ENCODE measurements at places on chromosomes 5 and 9.
A peak's percentile ranks its signal among the peaks of the same experiment; 100 is the strongest.

DNA sequence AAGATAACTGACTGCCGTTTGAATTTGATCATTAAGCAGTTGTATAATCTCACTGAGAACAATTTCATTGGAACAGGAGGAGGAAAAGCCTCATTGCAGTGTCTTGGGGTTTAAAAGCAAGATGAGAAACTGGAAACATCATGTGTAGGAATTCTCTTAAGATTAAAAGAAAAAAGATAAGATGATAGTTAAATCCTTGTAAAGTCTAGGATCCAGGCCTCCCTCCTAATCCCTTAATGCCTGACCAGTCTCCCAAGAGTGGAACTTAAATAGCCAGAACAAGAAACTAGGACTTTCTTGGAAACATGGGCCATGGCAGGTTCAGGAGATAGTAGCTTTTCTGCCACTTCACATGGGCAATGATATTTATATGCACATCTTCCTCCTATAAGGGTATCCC, 37.0 kb upstream of the LRRC19 start:
- DNase-seq, result no peak

DNA sequence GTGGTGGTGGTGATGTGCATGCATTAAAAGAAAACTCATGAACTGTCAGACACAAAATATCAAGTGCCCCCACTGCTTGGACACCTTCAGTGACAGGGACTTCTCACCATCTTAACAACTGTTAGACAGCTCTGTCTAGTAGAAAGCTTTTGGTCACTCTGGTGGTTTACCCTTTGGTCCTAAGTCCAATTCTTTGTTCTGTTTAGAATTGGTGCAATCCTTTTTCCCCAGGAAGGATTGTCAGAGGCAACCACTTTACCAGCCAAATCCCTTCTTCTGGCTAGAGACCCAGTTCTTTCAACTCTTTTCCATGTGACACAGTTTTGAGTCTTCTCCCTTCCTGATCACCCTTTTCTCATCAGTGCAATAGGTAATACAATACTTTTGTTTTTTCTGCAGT, 140.2 kb downstream of the SEC61B start:
- no peak for DNase-seq

DNA sequence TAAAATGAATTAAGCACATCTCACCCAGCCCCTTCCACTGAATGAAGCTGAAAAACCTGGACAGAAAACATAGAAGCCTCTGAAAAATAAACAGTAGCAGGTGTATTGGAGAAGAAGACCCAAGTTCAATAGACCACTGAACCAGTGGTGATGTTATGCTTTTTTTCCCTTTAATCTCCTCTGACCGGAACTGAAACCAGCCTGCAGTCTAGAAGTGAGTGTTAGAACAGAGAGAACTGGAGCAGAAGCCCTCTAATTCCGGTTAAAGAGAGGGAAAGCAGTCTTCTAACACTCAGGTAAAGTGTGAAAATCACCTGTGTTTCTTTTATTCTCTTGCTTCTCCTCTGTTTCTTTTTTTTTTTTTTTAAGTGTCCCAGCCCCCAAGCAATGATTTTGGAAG, 83.5 kb upstream of the CCL21 start:
- no peak for DNase-seq

GRCh38 chr5:53882676-53883031, 322.2 kb downstream of the NDUFS4 start:
- no peak for DNase-seq

DNA sequence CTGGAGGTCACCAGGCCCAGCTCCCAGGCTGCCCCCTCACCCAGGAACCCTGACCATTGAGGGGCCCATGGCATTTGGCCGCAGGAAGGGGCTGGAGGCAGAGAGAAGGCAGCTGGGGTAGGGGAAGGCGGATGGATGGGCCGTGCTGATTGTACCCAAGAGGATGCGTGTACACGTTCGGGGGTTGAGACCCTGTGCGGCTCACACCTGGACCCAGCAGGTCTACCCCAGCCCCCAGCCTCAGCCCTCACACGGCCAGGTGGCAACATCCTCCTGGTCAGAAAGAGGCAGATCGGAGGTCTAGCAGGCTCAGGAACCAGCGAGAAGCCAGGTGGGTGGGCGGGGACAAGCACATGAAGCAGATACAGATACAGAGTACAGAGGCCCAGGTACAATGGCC, 33.7 kb downstream of the NACC2 start:
- DNase-seq, result no peak

- peak; percentile 91 for DNase-seq
Observed at GRCh38 chr9:124045076-124045829, 33.7 kb downstream of the LHX2 start.

GRCh38 chr5:24633715-24634325, 11.0 kb downstream of the CDH10 start:
- no peak for DNase-seq

DNA sequence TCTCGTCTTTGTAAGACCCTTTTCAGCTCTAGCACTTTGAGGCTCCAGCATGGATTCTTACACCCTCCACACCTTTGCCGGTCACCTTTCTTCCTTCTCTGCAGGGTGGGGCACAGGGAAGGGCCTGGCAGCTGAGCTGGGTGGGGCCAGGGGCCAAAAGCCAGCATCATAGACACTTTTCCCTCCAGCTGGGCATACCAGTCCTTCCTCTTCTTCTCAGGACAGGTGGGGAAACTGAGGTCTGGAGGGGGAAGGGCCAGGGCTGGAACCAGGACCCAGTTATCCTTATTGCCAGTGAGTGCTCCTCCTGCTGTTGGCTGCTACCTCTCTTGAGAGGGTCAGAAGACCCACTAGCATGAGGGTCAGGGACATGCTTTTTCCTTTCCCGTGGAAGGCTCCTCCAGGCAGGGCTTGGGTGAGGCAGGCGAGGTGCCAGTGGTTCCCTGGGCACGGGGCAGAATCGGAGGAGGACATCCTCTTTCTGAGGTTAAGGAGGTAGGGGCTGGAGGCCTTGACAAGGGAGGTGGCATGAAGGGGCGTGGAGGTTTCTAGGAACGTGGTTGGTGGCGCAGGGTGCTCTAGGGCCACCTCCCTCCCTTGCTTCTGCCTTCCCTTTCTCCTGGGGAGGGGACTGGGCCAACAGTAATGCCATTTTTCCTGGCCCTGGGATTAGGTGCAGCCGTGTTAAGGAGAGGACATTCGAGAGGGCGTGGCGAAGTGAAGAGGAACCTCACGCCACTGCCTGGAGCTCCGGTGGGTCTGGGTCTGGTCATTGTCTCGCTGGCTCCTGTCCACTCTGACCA, at the start of gene NDST1:
NDST1 (plus strand) TSS at position 658 of the 803 bp plus-strand sequence. CDS start 13,124 bp downstream, outside the sequence.
- DNase-seq, result peak; percentile 27

DNA sequence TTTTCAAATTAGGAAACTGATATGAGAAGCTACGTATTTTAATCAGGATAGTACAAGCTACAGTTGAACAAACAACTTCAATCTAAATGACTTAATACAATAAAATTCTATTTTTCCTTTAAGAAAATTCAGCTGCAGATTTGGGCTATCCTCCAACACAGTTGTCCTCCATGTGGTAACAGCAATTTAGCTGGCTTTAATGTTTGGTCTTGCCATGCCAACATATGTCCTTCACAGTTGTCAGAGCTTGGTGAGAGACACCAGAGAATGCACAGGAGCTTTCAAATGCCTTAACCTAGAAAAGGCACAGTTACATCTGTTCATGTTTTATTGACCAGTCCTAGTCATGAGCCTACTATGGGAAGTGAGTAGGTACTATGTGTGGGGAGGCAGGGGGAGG, 10.8 kb downstream of the FAM174A start:
- DNase-seq, result no peak

- no peak for DNase-seq
Observed at GRCh38 chr9:3721096-3721495, 195.3 kb upstream of the RFX3 start.

All from right cardiac atrium (tissue), 5 donors.